ENCODE measurements at places on chromosomes 1 and 21.

DNA sequence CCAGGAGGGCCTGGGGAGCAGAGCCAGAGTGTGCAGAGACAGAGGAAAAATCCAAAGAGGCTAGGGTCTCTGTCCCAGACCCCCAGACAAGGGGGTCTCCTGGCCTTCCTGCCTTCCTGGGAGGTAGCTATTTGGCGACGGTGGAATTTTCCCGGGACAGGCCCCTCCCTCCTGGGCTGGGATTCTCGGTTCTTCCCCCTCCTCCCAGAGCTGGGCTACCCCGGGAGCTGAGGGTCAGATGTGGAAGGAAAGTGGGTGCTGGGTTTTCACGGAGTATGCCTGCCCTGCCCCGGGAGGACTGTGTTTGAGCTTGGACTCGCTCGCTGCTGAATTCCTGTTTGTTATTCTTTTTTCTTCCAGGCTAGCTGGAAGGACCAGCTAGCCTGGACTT lies 759 bp downstream of the AMPD2 start:
- no peak for DNase-seq

- no peak for DNase-seq
Observed at GRCh38 chr21:43025636-43026180, 49.9 kb downstream of the CBS start.

DNA sequence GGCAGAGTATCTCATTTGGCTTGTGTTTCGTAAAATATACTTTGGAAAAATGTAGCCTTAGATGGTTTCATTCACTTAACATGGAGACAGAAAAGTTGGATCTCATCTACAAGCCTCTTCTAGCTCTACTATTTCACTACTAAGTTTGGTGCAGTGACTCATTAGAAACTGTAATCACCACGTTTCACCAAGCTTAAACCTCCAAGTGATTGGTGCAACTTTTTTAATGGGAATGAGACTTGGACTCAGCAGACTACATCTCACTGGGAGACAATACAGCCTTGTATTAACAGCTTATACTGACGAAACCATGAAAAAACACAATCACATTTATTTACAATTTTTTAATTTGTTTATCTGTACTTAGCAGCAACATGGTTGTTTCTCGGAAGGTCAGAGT lies 29.9 kb upstream of the NRIP1 start:
- DNase-seq: no peak

- DNase-seq: no peak
Observed at GRCh38 chr1:24206516-24207394, 19.7 kb upstream of the IFNLR1 start.

GRCh38 chr1:233379869-233380438 lies 52.4 kb downstream of the MAP3K21 start:
- DNase-seq: no peak

DNA sequence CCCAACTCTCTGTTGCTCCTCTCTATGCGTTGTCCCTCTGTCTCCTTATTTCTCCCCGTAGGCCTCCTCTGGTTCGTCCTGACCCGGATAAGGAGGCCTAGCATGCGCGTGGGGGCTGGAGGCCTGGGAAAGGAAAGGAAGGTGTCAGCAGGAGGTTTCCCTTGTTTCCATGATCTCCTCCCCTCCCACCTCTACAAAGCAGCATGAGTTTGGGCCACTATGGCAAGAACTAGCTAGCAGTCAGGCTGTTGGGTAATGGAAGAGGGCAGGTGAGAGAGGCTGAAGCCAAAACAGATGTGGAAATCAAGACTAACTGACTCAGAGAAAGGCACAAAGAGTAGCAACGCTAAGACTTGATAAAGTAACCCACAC lies 687 bp upstream of the SEMA6C start:
- no peak for DNase-seq

- DNase-seq: no peak
Observed at GRCh38 chr21:15365751-15366392, 301.1 kb upstream of the NRIP1 start.

GRCh38 chr1:180234369-180235076 lies 4.5 kb downstream of the LHX4 start:
- DNase-seq: no peak

DNA sequence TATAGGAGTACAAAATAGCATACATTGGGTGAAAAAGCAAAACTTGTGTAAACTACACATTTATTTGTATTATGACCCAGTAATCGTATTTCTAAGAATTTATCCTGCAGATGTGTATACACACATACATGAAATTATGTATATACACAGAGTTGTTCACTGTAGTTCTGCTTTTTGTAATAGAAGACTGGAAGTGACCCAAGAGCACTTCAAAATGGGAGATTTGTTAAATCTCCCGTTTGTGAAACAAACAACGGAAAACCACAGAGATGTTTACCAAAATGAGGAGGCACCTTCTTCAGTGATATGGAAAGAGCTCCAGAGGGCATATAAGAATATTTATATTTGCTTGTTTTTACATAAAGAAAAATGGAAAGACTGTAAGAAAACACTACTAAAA lies 18.0 kb upstream of the MNDA start:
- no peak for DNase-seq

- DNase-seq: no peak
Observed at GRCh38 chr1:3168678-3169077, 99.7 kb downstream of the PRDM16 start.

DNA sequence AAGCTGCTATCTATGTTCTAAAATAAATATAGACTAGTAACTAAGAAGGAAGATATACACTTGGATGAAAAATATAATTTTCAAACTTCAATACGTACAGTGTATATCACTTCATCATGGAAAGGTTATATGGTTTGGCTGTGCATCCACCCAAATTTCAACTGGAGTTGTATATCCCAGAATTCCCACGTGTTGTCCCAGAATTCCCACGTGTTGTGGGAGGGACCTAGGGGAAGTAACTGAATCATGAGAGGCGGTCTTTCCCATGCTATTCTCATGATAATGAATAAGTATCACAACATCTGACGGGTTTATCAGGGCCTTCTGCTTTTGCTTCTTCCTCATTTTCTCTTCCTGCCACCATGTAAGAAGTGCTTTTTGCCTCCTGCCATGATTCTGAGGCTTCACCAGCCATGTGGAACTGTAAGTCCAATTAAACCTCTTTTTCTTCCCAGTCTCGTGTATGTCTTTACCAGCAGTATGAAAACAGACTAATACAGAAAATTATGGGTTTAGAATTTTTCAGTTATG lies 10.7 kb downstream of the NEGR1 start:
- no peak for DNase-seq

GRCh38 chr1:234909851-234910250 lies 218.8 kb downstream of the TOMM20 start:
- no peak for DNase-seq

GRCh38 chr1:110242062-110242461 lies 31.9 kb downstream of the KCNC4 start:
- no peak for DNase-seq

GRCh38 chr1:214471458-214471857 lies 79.9 kb downstream of the PTPN14 start:
- no peak for DNase-seq

- DNase-seq: no peak
Observed at GRCh38 chr1:19310720-19311502, 1.0 kb downstream of the AKR7A2 start.

GRCh38 chr1:188689542-188689941 lies 1788.1 kb downstream of the BRINP3 start:
- no peak for DNase-seq

DNA sequence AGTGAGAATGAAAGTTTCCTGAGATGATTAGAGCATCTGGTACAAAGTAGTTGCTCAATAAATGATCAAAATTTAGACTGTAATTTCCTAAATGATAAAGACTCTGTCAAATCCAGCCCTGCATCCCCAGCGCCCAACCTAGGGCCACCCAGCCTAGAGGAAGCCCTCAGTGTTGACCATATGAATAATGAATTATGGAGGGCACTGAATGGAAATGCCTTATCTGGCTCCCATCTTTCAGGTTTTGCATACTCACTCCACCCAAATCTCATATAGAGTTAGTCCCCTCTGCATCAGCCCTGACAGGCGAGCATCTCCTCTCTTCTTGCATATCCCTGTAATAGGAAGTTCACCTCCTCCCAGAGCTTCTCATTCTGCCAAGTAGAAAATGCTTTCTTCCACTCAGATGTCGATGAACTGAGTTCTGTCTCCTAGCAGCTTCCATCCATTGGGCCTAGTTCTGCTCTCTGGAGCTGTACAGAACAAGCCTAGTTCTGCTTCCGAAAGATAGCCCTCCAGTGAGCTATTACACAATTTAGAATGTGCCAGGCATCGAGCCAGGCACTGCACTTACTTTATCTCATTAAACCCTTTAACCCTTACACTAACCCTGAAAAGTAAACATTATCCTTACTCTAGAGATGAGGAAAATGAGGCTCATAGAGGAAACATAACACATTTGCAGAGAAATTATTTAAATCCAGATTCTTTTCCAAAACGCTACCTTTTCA lies 20.9 kb downstream of the COA7 start:
- DNase-seq: no peak

GRCh38 chr1:248622570-248623001 lies 12.3 kb downstream of the OR2T11 start:
- DNase-seq: no peak

- no peak for DNase-seq
Observed at GRCh38 chr1:59732214-59732955, 82.4 kb upstream of the HOOK1 start.

GRCh38 chr1:45722809-45723208 lies 27.6 kb downstream of the IPP start:
- DNase-seq: no peak

DNA sequence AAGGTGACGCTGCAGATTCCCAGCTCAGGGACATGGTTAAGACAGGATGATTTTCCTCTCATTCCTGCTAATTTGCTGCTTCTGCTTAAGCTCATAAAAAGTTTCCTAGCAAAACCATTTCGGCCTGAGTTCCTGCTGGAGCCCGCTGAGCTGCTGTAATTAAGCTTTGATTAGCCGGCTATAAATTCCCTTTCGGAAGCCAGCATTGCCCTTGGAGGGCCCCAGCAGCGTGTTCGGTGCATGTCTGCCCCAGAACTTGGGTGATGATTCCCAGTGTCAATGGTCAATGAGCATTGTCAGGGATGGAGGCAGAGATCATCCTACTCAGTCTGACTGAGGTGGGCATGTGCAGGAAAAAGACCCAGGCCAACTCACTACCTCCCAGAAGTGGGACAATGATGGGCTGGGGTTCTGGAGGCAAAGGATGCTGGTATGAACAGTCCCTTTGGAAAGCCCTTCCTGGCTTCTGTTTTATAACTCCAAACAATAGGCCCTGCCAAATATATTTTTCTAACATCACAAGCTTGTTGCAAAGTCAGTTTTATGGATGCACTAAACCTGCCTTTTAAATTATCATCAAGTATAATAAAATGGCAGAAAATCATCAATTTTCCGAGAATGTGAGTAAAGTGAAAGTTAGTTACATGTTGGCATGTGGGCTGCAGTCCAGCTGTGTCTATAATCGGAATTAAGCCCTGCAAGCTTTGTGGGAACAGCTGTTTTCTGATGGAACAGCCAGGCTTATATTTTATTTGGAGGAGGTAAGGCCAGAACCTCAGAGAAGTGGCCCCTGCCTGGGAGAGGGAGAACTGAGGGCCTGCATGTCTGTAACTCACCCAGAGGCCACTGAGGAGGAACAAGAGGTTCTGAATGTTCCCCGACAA lies 257.1 kb downstream of the GRIK3 start:
- DNase-seq: no peak

- DNase-seq: no peak
Observed at GRCh38 chr21:45540601-45540970, 1.7 kb downstream of the SLC19A1 start.

DNA sequence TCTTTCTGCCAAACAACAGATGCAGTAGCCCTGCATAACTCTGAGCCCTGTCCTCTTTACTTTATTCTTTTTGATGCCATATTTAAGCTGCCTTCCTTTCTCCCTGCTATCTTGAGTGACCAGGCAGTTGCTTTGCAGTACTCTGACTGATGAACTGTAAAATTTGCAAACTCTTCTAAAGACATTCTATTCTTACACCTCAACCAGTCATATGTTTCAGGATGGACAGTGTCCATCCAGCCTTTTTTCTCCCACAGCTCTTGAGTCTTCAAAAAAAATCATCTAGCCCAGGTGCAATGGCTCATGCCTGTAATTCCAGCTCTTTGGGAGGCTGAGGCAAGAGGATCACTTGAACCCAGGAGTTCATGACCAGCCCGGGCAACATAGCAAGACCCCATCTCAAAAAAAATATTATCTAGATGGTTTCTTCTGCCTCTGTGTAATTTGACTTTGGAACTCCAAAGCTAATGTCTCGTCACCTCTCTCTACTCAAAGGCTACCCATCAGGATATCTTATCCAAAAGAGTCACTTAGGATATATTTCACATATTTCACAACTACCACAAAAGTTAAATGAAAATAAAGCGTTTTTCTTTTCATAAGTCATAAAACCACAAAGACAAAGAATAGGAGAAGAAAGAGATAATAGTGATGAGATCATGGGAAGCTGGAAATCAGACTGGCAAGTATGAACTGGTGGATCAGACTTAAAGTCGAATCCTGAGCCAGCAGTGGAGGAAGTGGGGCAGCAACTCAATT lies 54.6 kb upstream of the IPO9 start:
- DNase-seq: no peak

DNA sequence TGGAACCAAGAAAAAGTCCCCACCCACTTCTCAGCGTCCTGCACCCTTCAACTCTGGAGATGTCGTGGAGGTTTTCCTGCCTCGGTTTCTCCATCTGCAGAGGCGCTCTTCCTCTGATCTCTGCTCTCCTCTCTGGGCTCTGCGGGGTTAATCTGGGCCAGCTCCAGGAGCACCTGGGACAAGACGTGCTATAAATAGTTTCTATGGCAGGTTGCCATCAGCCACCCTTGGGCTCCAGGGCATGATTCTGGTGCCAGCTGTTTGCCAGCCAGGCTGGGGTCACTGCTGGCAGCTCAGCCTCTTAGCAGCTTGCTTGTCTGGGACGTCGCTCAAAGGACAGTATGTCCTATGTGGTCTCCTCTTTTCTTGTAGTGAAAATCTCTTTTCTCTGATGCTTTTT lies 137.1 kb downstream of the ACTL8 start:
- no peak for DNase-seq

DNA sequence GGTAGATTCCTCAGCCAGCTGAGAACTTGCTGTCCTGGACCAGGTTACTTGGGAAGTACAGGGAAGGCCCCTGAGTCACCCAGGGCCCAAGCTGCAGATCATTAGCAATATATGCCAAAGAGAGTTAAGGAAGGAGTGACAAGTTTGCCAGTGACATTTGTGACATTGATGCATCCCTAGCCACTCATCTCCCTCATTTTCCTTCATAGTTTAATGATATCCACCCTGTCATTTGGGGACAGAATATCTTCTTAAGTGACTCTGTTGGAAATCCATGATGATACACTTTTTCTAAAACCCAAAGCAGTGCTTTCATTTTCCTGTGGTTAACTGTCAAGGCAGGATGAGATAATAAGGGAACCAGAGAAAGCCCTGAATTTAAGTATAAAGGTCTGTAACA lies 3.2 kb downstream of the TNN start:
- no peak for DNase-seq

Measured in stimulated activated CD8-positive, alpha-beta memory T cell treated with anti-CD3 and anti-CD28 coated beads, Interleukin-4, amount 100 ng/mL, for 1 hour (primary cell).